ENCODE measurements at places on chromosomes 3 and 15. TPM values are rescaled to one million over a fixed set of nuclear protein-coding genes. Genes with fewer than 3 reads are reported as not detected.

The KIAA1143 gene
- total RNA-seq, result 11.1 TPM

The NRG4 gene
- total RNA-seq, result not detected

The LDHAL6B gene
- not detected for total RNA-seq

The TMEM115 gene
- total RNA-seq, result 45.1 TPM

The SYNM gene
- total RNA-seq, result 0.21 TPM

The FOXB1 gene
- total RNA-seq, result not detected

The STARD5 gene
- total RNA-seq, result 4.3 TPM

The IL5RA gene
- not detected for total RNA-seq

The MST1R gene
- 29.2 TPM for total RNA-seq

The REC114 gene
- not detected for total RNA-seq

The SAMMSON gene
- not detected for total RNA-seq

Measured in tracheal epithelial cell (primary cell).